ENCODE measurements at places on chromosomes 4 and X.
A peak's percentile ranks its signal among the peaks of the same experiment; 100 is the strongest.

DNA sequence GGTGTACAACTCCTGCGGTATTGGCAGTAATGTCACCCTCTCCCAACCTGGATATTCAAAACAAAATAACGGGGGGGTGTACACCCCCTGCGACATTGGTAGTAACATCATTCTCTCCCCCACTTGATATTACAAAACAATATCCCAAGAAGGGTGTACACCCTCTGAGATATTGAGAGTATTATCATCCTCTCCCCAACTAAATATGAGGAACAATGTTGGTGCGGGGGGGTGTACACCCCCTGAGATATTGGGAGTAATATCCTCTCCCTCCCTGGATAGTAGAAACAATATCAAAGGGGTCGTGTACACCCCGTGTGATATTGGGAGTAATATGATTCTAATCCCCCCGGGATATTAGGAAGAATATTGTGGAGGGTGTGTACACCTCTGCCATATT is 71.4 kb upstream of the ADGRA3 start:
- DNase-seq: no peak

DNA sequence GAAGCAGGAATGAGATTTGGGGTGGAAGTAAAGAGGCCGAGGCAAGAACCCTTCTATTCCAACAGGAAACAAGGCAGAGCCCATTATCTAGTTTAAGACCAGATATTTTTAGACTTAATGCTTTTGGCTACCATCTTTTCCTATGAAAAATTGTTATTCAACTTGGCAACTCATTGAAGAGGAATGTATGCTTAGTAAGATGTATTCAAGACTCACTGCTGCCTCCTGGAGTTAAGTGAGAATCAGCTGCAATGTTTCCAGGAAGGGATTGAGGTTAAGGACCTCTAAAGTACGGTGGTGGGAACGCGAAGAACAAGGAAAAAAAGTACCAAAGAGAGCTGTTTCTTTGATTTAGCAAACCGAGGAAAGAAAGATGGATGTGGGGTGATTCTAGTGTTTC is 89.1 kb downstream of the RAPGEF2 start:
- DNase-seq: no peak

DNA sequence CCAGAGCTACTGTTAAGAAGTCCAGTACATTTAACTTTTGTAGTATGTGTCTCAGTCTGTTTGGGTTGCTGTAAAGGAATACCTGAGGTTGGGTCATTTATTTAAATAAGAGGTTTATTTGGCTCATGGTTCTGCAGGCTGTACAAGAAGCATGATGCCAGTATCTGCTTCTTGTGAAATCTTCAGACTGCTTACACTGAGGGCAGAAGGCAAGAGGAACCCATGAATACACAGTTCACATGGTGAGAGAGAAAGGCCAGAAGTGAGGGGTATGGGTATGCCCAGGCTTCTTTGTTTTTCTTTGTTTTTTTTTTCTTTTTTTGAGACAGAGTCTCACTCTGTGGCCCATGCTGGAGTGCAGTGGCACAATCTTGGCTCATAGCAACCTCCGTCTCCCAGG is 6.0 kb upstream of the CISD2 start:
- no peak for DNase-seq

- no peak for DNase-seq
Measured at GRCh38 chr4:146098397-146098796, 77.1 kb upstream of the LSM6 start.

DNA sequence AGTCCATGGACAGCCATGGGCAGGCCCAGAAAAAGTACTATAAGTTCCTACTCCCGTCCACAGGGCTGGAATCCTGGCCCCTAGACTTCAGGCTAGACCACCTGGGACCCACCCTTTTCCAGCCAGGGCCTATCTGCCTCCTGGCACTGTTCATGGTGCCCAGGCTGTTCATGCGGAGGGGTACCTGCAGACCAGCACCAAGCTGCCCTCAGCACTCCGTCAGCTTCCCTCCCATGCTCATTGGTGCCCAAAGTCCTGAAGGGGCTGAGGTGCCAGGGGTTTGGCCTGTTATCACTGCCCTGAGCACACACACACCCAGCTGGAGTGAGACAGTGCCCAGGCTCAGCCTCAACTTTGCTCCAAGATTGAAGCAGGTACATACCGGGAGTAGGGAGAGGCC is 477.7 kb downstream of the STPG2 start:
- DNase-seq: no peak

DNA sequence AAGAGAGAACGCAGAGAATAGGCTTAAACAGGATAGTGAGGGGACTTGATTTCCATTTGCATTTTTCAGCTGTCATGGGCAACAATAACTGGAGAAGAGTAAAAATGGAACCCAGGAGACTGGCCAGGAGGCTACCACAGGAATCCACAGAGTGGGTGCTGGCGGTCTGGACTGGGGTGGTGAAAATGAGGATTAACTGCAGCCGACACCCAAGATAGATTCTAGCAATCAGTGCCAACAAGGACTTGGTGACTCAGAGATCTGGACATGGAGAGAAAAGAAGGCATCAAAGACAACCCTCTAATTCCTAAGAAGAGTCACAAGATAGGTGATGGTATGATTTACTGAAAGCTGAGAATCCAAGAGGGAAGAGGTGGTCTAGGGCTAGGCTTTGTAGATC is 102.8 kb downstream of the ATP8A1 start:
- DNase-seq: no peak

GRCh38 chr4:144656850-144657249 is 10.9 kb downstream of the HHIP start:
- no peak for DNase-seq

GRCh38 chrX:120311727-120312063 is 434 bp upstream of the TMEM255A start:
- DNase-seq: no peak

- no peak for DNase-seq
Measured at GRCh38 chr4:159429693-159430035, 326.8 kb downstream of the RAPGEF2 start.

DNA sequence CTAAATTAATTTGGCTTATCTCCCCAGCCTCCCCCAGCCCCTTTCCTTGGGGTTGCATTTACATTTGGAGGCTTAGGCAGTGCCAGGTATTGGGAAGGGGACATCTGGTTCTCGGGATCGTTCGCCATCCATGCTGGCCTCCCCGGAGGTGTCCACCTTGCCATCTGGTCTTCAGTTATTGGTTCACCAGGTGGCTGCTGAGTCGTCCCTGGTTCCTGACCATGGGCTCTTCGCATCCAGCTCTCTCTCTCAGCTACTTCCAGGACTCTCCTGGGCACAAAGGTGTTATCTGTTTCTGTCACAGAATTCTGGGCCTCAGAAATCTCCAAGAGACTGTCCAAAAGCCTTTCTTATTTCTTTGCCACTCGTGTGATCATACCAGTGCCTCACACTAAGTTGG is 75.4 kb upstream of the SCOC start:
- no peak for DNase-seq

- DNase-seq: no peak
Measured at GRCh38 chr4:7134737-7135388, 57.5 kb upstream of the SORCS2 start.

GRCh38 chrX:54063361-54063760 is 19.1 kb upstream of the PHF8 start:
- DNase-seq: no peak

DNA sequence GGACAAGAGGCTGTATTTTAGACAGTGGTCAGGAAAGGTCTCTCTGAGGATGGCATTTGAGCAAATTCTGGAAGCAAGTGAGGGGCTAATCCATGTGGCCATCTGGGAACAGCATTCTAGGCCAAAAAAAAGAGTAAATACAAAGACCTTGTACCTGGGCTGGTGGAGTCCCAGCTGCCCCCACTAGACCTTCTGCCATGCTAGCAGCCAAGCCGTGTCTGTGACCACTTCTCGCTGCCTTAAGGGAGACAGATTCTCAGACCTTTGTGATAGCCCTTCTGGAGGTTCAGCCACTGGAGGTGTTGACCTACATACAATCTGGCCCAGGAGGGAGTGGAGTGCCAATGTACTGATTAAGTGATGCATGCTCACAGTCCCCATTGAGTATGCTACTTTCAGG is 506.2 kb downstream of the MID1IP1 start:
- no peak for DNase-seq

GRCh38 chrX:45710081-45710801 is 509.6 kb upstream of the DIPK2B start:
- no peak for DNase-seq

DNA sequence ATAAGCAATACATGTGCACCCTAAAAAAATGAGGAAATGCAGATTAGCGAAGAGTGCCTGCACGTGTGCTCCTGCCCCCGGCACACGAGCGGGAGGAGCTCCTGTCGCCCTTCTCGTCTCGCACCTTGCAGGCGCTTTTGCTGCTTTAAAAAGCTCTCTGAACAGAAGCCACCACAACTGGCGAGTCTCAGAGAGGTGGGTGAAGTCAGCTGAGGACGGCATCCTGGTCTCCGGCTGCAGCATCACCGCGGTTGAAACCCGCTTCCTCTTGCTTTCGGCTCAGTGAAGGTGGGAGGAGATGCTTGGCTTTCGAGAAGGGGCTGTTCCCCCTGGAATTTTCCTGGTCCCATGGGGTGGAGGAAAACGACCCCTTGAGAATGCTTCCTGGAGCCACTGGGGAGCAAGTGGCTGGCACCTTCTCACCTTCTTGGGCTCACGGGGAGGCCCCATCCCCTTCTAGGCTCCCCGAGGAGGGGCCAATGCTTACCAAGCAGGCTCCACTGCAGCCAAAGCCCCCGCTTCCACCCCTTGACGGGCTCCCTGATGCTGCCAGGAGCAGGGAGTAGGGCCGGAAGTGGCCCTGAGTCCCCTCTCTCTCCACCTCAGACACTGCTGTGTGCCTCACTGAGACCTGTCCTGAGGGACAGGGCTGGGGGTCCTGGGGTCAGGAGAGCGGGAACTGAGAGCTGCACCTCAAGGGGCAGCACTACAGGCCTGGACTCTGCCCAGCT is 29.2 kb upstream of the MXD4 start:
- DNase-seq: peak; percentile 82

GRCh38 chrX:114970806-114971205 is 46.6 kb downstream of the IL13RA2 start:
- no peak for DNase-seq

DNA sequence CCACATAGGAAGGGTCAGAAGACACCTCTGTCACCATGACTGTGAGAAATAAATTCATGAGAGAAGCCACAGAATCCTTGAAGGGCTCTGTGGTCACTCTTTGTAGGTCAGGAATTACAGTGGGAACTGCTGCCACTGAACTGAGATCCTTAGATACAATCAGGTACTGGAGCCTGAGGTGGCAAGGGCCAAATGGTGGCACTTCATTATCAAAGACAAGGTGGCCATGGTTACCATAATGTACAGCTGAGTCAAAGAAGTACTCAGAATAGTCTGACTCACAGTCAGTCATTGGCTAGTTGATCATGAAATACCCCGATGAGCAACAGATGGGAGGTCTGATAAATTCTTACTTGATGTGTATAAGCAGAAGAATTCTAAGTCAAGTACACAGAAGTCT is 131.9 kb downstream of the RTL3 start:
- no peak for DNase-seq

- peak; percentile 48 for DNase-seq
Measured at GRCh38 chr4:153465615-153466080, 512 bp upstream of the TMEM131L start.

GRCh38 chrX:3728454-3728853 is 15.0 kb upstream of the PRKX start:
- no peak for DNase-seq

DNA sequence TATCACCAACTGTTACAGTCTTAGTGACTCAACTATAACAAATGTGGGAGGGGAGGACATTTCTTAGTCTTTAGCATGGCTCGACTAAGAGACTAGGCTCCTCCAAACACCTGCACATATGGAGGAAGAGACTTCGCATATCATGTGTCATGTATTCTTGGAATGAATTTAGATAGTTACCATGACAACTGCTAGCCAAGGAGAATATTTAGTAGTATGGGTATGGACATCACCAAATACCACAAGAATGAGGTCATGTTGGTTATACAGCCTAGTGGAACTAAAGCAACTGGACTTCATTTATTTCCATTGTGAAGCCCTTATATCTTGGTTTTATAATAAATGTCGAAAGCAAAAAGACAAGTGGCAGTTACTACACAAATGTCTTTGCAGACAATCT is 512.3 kb downstream of the CFAP47 start:
- no peak for DNase-seq
